ENCODE measurements at places on chromosomes 2 and 18.
A peak's percentile ranks its signal among the peaks of the same experiment; 100 is the strongest.

- DNase-seq, result no peak
These were observed 33.7 kb upstream of the MBOAT2 start for GRCh38 chr2:9037166-9037565.

DNA sequence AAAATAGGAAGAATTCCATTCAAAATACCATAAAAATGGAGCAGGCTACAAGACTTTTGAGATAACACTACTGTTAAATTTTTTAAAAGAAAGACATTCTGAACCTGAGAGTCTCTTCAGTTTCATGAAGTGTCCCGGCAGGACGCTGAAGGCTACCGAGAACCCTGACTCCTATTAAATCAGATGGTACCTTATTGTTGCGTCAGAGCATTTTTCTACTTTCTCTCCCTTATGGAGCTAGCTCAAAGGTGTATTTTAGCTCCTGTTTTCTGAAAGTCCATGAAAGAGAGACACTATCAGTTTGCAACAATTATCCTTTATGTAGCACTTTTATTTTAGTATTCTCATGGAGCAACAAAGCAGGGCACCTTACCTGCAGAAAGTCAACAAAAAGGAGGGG is 626.7 kb downstream of the IRS1 start:
- no peak for DNase-seq

GRCh38 chr2:127094509-127095366 is 12.2 kb downstream of the BIN1 start:
- DNase-seq, result no peak

GRCh38 chr2:19214682-19215391 is 143.6 kb downstream of the OSR1 start:
- no peak for DNase-seq

DNA sequence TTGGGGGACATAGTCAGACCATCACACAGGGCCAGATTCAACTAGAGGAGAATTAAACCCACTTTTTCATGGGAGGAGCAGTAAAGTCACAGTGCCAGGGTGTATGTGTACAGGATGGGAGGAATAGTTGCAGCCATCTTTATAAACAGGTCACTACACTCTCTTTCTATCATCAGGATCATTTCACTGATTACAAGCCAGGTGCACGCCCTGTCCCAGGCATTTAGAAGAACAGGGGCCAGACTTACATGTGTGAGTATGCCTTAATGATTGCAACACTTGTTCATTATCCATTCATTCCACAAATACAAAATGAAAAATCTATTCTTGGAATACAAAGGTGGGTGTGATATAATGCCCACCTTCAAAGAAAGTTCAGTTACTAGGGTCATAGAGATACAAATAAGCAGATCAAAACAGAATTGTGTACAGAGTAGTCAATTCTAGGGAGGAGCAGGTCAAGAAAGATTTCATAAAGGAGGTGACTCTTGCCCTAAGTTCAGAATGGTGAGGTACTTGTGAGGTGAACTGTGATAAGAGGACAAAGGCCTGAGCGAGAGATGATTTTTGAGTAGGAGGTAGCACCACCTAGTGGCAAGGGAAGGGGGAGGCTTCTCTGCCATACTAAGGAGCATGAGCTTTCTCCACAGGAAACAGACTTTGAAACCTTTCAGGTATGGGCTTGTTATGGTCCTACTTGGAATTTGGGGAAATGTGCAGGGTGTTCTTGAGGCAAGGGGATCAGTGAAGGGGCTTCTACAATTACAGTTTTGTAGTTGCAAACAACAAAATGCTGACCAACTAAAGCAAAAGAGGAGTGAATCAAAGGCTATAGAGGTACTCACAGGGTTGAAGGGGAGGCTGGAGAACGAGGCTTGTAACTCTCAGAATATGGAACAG is 156.3 kb downstream of the SUCLG1 start:
- no peak for DNase-seq

DNA sequence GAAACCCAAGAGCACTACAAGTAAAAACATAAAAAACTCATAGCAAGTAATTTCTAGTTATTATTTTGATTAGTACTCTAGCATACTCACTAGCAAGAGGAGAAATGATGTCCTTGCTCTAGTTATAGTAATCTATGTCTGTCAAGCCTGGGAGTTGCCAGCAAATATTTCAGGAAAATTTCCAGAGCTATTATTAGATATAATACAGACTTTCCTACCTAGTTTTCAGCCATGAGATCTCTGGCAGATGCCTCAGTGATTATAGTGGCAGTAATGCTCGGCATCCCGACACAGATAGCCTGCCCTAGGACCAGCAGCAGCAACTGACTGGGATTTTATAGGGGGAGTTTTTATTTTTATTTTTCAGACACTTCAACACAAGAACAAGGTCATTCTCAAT is 224.4 kb downstream of the ZNF385B start:
- no peak for DNase-seq

DNA sequence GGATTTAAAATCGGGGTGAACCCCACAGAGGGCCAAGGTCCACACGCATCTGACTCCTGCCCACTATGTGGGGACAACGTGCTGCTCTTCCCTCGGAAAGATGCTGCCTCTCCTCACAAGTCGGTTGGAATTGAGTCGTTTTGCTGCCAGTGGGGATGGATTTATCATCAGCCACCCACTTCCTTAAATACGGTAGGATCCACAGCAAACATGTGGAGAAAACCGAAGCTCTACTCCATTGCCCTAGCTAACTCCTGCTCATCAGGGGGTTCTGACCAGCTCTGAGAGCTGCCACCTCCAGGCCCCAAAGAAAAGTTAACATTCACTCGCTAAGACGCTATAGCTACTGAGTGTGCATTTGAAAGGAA is 80.9 kb downstream of the CHRNA1 start:
- peak; percentile 73 for DNase-seq

DNA sequence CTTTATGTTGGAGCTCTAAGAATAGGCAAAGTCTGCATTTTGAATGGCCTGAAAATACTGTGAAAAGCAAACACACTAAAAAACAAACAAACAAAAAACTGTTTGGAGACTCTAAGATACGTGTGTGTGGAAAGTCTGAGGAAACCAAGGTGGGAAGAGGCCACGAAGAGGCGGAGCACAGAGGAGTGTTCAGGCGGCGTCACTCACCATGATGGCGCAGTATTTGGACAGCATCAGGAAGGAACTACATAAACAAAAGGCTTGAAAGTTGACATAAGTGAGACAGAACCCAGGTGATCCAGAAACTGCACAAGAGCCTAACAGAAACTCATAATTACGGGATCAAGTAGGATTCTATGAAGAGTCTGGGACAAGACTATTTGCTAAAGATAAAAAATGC is 50.8 kb upstream of the SOS1 start:
- no peak for DNase-seq

- no peak for DNase-seq
These were observed 86.6 kb downstream of the SS18 start for GRCh38 chr18:26003817-26004216.

DNA sequence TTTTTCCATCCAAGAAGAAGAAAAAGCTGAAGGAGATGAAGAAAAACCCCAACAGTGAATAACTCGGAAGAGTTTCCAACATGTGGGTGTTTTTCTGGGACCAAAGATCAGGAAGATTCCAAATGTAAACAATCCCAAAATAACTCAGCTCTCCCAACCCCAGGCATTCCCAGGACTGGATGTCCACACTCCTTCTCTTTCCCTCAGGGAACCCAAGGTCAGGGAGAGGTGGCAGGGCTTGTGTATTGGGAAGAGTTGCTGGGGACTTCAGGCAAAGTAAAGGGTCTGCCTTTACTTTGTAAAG is 268.0 kb downstream of the DYSF start:
- no peak for DNase-seq

DNA sequence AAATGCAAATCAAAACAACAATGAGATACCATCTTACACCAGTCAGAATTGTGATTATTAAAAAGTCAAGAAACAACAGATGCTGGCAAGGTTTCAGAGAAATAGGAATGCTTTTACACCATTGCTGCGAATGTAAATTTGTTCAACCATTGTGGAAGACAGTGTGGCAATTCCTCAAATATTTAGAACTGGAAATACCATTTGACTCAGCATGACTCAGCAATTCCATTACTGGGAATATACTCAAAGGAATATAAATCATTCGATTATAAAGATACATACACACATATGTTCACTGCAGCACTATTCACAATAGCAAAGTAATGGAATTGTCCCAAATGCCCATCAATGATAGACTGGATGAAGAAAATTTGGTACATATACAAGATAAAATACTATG is 516.7 kb downstream of the ERBB4 start:
- DNase-seq, result no peak

DNA sequence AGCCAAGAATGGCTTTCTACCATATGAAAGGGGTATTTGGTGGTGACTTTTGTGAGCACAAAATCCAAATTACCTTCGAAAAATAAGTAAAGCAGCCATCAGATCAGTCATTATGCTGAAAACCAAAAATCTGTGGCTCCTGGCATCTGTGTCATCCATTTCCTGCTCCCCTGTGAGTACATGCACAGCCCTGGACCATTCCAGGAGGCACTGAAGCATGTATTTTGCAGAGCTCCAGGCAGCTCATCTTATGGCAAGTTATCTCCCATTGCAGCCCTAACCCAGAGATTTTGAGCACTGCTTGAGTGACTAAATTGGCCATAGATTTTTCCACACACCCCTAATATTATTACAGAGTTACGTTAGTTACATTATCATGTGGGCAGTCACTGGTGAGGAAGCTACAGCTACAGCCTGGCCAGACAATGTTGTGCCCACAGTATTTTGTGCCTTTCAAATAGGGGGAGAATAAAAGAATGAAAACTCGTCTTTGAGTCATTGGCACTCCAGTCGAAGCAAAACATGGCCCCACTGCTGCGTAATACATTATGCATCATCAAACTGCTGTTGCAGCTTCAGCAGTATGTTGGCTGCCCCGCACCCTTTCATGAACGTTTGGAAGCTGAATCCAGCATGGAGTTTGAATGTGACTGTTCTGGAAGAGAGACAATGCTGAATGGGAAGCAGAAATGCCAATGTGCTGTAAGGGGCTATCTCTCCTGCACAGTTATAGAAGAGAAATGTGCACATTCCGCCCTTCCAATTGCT is 702.2 kb downstream of the RNF144A start:
- no peak for DNase-seq

DNA sequence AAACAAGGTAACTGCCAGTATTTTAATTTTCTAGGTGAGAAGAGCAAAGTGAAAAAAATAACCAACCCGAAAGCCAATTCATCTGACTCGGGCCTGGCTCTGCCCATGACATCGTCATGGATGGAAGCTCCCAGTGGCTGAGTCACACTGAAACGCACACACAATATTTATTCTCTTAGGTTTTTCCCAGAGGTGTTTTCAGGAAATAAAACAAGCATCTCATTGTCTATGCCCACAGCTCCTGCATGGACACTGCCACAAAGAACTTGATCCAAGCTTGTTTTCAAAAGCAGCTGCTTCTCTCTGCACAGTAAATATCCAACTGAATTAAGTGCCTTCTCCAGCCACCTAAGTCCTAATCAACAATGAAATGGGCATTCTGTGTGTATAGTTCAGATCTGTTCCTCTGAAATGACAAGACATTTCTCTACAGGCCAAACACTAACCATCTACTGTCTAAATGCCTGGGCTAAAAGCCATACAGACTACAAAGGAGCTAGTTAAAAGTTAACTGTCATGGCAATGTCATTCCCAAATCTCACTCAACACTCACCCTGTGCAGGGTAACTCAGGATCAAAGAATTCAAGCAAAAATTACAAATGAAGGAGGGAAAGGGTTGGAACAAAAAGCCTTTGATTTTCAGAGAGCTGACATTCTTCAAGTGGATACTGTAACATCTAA is 62.9 kb downstream of the RPL31 start:
- DNase-seq, result no peak

- no peak for DNase-seq
These were observed 127.6 kb downstream of the PIK3C3 start for GRCh38 chr18:42082415-42083234.

- DNase-seq, result no peak
These were observed 203.5 kb downstream of the SEPTIN10 start for GRCh38 chr2:109410039-109410815.

GRCh38 chr18:6199777-6200176 is 214.9 kb downstream of the L3MBTL4 start:
- no peak for DNase-seq

DNA sequence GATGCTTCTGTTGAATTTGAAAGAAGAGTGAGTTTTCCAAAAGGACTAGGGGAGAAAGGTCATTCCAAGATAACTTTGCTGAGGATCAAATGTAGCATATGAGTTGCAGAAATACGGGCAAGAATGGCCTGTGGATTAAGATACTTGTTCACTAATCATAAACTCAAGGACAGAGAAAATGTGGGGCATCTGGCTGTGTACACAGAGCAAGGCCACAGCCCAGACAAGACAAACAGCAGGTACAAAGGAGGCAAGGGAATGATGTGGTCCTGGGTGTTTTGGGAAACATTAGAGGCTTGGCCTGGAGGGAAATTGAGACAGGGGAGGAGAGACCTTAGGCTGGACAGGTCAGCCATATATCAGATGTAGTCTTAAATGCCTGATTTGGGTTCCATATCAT is 254.8 kb downstream of the TTC32 start:
- no peak for DNase-seq

DNA sequence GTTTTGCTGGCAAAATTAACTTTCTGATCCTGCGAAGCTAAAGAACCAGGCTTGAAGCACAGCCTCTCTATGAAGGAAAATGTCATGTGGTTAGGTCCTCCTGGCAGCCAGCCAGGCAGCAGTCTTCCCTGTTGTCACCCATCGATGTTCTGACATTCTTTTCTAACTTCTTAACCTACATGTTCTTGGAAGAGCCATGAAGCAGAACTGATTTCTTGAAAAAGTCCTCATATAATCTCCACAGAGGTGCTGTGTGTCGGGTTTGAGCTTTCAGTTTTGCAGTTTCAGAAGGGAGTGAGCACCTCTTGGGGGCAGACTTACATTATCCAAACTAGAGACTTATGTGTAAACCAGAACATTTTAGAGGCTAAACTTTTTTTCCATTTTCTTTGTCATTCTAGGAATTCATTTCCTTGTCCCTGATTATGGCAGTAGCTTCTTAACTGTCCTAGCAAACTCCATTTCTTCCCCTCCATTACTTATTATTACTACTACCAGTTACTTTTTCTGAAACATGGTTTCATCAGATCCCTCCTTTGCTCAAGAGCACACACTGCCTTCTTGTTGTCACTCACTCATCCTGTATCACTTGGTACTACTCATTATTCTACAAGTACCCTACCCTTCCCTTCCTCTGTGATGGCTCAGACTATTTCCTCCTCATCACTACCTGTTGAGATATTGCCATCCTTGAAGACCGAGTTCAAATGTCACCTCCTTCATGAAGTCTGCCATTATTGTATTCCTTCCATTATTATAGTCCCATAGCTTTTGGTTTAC is 31.1 kb downstream of the DOK1 start:
- no peak for DNase-seq

- no peak for DNase-seq
These were observed 69.2 kb downstream of the RFTN2 start for GRCh38 chr2:197606180-197606579.

GRCh38 chr2:23091900-23092299 is 293.1 kb upstream of the KLHL29 start:
- DNase-seq, result no peak

- no peak for DNase-seq
These were observed 1.4 kb upstream of the FAM161A start for GRCh38 chr2:61855318-61855613.
